Stimulated activated CD4-positive, alpha-beta T cell treated with anti-CD3 and anti-CD28 coated beads, TNF-alpha, amount 100 ng/mL, for 1 hour (primary cell): ENCODE measurements at places on chromosomes 12 and 14.

DNA sequence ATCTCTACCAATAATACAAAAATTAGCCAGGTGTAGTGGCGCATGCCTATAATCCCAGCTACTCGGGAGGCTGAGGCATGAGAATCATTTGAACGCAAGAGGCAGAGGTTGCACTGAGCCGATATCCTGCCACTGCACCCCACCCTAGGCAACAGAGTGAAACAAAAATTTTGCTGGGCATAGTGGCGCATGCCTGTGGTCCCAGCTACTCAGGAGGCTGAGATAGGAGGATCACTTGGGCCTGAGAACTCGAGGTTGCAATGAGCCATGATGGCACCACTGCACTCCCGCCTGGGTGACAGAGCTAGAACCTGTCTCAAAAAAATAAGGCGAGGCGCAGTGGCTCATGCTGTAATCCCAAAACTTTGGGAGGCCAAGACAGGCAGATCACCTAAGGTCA, 9.5 kb downstream of the ATXN2 start:
- DNase-seq = no peak

- no peak for DNase-seq
These were observed 23.4 kb upstream of the EIF5 start for GRCh38 chr14:103310576-103311095.

DNA sequence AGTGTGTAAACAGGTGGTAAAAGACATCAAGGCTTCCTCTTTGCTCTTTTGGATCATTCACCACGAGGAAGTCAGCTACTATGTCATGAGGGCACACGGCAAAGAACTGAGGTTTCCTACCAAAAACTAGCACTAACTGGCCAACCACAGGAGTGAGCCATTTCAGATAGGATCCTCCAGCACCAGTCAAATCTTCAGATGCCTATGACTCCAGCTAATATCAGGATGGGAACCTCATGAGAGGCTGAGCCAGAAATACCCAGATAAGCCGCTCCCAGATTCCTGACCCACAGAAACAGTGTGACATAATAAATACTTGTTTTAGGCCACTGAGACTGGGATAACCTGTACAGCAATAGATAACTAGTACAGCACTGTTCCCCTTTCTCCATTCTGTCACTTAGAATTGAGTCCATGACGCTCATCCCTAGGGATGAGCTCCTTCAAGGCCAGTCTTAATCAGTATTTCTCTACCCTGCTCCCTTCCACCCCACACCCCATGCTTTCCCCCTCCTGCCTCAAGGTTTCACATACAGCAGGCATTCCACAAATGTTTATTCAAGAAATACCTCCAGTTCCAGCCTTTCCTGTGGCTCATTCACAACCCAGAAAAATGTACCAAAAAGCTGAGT, 68.4 kb downstream of the PPM1H start:
- no peak for DNase-seq

DNA sequence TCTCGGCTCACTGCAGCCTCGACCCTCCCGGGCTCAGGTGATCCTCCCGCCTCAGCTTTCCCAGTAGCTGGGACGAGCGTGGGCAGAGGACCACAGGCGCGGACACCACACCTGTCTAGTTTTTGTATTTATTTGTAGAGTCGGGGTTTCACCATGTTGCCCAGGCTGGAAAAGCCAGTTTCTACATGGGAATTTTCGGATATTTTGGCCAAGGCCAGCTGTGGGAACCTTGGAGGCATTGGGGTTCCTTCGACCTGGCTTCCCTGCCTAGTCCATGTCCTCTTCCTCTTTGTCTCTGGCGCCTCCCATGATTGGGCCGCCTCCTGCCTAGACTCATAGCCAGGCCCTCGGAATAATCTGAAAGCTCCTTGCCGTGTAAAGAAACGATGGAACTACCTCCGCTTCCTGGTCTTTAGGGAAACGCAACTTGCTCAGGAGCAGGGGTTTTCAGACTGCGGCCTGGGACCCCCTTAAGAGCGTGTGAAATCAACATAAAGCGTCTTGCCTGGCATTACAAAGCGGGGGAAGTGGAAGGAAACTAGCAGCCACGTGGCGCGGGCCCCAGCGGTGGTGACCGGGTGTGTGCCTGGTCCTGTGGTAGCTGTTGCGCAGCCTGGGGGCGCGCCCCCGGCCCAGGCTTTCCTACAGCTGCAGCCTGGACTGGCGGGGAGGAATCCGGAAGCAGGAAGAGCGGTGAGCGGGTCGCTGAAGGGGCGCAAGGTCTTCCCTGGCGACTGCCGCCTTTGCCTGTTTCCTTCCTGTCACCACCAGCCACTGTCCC, 1.4 kb upstream of the HSP90AA1 start:
- DNase-seq = no peak

DNA sequence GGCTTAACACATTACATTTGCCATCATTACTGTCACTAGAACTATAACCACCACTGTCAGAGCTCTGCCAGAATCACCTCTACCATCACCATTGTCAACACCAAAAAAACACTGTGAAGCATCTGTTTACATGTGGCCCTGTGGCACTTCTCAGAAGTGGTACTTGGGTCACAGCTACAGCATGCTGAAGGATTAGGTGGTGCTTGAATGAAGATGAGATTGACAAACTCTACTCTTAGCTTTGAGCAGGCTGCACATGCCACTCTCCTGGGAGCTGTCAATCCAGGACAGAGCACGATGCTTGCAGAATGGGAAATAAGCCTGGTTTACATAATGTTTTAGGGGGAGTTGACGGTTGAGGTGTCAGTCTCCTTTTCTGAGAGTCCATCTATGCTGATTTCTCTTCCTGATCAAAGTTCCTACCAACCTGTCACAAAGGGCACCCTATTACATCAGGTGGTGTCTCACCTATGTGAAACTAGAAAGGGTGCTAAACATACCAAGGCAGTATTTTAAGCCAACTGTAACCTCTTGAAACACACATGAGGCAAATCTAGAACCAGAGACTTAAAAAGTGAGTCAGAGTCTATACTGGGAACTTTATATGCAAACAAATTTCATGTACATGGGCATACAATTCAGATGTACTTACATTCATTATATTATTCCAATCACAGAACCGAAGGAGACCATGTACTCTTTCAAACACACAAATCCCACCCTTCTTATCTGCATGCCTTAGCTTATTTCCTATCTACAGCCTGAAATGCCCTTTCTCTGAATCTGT, 258.7 kb downstream of the EMP1 start:
- DNase-seq = no peak

DNA sequence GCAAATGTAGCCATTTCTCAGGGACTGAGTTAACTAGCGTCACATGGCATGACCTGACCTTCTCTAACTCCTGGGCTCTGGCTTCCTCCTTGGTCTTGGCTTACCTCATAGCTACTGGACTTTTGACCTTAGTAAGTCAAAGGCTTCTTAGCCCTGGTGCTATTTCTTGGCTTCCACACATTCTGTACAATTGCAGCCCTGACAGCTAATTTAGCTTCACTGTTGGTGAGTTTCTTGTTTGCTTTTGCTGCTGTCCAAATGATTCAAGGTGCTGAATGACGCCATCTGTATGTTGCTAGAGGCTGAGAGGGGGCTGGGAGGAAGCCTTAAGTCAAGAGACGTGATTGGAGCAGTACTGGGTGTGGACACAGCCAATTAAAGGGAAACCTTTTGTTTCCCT, 202.7 kb downstream of the PRKD1 start:
- no peak for DNase-seq

- no peak for DNase-seq
These were observed 331.2 kb upstream of the FBXO33 start for GRCh38 chr14:39763402-39763890.

DNA sequence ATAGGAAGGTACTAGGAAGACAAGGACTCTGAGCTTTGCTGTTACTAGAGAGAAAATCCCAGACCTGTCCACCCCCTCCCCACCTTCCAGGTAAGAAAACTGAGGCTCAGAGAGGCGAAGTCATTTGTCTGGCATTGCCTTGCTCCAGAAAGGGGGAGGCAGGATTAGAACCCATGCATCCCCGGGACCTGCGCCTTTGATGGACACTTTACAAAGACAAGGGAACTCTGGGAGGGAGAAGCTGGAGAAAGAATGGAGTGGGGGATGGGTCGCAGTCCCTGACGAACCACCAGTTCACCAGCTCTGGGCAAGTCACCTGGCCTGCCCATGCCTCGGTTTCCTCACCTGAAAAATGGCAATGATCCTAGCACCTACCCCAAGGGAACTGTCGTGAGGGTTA, 10.8 kb downstream of the TRPV4 start:
- DNase-seq = no peak

- DNase-seq = no peak
These were observed 376.0 kb downstream of the C12orf75 start for GRCh38 chr12:105706321-105706972.

DNA sequence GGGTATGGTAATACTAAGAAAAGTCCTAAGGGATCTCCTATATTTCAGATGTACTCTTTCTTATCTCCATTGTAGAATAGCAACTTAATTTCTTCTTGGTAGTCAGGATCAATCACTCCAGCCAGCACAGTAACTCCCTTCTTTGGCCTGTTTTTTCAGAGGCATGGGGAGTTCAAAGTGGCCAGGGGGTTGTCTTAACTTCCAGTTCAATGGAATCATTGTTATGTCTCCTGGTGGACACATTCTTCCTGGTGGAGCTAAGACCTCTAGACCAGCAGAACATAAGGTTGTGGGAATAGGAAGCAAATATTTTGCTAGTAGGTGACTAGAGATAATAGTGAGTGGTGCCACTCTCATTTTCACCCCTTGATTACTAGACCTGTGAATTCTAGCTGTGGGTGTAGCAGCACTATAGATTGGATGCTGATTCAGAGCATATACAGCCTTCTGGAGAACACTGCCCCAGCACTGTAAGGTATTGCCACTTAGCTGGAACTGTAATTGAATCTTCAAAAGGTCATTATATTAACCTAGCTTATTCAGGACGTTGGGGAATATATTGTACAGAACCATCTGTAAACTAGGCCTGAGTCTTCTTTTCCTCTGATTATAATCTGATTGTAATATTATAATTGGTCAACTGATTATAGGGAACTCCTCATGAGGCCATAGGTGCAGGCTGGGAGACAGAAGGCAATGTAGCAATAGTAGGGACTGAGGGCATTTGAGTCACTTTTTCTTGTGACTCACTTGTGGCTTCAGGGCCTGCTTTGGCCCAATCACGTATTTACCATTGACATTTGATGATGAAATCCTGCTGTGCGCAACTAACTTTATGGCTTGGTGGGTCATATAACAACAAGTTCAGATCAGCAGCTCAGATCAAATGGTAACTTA, 60.2 kb upstream of the ATP2B1 start:
- no peak for DNase-seq
